ENCODE measurements at places on chromosomes 5 and 9.

- no peak for DNase-seq
These were observed 27.0 kb downstream of the AQP7 start for GRCh38 chr9:33375238-33375840.

DNA sequence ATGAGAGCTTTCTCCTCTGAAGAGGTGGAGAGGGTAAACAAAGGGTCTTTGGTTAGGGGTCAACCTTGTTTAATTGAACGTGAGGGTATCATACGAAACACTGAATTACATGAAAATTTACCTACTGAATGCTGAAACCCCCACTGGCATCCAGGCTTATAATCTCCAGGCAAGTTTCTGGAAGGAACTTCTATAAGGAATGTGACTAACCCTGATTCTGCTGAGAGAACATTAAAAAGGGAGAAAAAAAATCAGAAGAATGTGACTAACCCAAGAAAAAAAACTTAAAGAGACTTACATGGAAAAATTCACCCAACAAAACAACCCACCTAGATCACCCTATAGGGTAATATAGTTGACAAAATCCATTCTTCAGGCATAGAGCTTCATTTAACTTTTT lies 55.5 kb downstream of the APC start:
- DNase-seq, result no peak

- no peak for DNase-seq
These were observed 156.5 kb downstream of the ASTN2 start for GRCh38 chr9:117258184-117258866.

DNA sequence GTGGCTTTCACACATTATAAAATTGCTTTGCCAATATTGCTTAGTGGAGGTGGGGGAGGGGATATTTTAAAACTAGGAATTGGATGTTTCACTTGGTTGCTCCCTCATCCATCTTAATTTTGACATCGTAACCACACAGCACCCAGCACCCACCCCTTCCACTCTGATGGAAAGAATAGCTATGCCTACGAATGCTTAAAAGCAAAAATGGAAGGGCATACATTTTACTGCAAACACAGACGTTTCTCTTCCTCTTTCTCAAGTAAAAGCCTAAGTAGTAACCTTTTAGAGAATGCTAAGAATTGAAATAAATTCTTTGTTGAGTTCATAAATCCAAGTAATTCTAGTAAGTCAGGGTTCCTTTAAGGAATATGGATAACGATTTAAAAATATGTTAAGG lies 69.9 kb downstream of the JAKMIP2 start:
- DNase-seq, result no peak

DNA sequence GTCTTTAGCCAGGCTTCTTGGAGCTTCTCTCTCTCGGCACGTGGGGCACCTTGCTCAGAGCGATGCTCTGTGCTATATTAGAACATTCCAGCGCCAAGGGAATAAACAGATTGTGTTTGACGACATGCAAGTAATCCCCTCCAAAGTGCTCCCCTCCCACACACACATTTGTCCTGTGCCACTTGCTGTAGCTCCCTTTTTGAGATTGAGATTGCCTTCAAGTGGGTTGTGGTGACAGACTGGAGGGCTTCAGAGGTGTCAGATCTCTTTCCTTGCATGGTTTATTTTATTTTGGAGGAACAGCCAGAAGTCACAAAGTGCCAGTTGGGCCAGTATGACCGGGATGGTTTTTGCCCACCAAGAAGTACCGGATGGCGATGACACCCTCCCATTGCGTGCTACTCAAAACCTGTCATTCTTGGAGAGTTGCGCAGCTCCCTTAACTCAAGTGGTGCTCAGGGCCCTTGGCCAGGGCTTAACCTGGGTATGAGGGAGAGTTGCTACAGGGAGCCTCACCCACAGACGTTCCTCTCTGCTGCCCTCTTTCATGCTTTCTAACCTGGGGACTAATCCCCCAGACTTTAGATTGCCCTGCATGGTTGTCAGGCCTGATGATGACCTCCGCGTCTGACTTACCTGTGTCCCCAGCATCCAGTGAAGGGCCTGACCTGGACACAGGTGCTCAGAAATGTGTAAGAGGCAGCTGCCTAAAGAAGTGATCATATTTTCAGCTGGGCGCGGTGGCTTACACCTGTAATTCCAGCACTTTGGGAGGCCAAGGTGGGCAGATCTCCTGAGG lies 18.8 kb upstream of the RPL26L1 start:
- no peak for DNase-seq

All from stimulated activated CD8-positive, alpha-beta memory T cell treated with anti-CD3 and anti-CD28 coated beads, Interleukin-7, amount 100 ng/mL, for 4 hours (primary cell).